Stimulated activated CD4-positive, alpha-beta T cell treated with anti-CD3 and anti-CD28 coated beads, Interleukin-4, amount 100 ng/mL, for 48 hours (primary cell): ENCODE measurements at places on chromosomes 1 and 21.
A peak's percentile ranks its signal among the peaks of the same experiment; 100 is the strongest.

GRCh38 chr1:20192364-20192763 lies 6.0 kb upstream of the PLA2G2C start:
- DNase-seq: no peak

DNA sequence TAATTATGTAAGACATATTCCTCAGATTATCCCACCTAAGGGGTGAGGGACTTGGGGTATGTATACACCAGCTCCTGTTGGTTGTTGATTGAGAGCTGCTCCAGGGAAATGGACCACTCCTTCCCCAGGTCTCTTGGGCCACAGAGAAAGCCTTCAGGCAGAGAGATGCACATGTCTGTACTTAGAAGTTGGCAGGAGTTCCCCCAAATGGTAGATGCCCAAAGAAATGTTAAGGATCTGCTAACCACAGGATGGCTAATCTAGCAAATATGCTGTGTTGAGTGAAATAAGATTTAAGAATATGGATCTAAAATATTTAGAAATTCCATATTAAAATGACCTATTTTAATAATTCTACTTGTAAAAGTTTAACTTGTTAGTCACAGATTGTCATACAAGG lies 100.8 kb upstream of the DNAH14 start:
- no peak for DNase-seq

DNA sequence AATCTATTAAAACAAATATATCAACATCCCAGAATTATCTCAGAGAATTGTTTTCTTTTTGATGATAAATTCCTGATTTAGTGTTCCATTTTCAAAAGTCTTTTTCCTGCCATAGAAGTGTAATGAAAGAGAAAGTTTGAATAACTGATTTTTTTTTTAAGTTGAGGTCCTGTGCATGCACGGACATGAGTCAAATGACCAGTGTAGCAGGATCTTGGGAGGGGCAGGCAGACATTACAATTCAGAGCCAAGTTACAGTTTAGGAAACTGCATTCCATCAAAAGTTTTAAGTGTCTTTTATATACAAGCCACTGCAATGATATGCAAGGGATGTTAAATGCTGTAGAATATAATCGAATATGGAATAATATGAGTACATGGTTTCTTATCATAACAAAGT lies 227.5 kb downstream of the HMCN1 start:
- no peak for DNase-seq

DNA sequence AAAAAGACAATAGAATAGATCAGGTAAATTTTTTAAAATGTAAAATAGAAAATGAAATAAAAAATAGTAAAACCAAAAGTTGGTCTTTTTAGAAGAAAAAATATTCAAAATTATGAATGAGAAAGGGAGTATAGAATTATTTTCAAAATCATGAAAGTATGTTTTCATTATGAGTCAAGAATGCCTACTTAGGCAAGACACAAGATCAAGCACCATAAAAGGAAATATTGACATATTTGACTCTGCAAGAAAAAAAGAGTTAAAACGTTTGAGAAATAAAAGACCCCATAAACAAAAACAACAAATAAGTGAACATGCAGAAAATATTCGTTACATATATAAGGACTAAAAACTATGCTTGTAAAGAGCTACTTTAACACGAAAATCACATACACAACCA lies 4.8 kb upstream of the COX20 start:
- no peak for DNase-seq

GRCh38 chr1:67401443-67401842 lies 28.8 kb downstream of the SERBP1 start:
- no peak for DNase-seq

DNA sequence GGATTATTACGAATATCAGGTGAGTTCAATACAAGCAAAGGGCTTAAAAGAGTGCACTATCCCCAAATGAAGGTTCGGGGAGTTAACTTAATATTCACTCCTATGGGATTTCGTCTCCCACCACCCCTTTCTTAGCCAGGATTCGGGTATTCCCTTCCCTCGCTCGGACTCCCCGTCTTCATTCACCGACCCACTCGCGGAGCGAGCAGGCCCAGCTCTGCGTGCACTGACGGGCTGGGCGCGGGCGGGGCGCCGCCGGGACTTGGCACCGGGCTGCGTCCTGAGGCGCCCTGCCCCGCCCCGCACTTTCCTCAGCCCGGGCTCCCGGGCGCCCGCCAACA lies 7.7 kb upstream of the MPZL1 start:
- DNase-seq: no peak

GRCh38 chr1:165914136-165914798 lies 86.9 kb downstream of the UCK2 start:
- peak; percentile 45 for DNase-seq

DNA sequence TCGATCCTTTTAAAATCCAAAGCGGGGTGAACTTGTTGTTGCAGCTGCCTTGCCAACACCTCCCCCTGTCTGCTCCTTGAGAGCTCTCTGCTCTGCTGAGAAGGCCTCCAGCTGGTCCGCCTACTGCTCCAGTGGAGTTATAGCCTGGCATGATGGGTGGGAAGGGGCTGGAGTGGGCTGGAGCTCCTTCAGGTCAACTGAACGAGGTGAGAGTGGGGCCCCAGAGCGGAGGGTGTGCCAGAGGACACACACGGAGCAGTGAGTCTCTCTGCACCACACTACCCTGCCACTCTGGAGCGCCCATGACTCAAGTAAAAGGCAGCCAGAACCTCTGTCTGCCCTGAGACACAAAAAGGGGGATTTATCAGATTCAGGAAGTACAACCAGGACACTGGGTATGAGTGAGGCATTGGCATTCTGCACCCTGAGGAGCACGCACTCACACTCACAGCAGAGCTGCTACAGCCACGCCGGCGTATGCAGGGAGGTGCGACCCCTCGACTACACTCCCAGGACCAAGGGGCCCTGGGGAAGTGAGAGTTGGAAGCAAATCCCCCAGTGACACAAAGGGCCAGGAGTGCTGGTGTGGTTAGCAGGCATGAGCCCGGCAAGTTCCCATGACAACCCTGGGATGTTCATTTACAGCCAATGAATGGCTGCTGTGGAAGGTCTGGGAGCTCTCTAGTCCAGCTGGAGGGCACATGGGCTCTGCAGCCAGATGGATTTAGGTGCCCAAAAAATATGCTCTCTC lies 28.0 kb upstream of the EVA1B start:
- DNase-seq: no peak
